ENCODE measurements at places on chromosomes 1 and 21.

- DNase-seq: no peak
Observed at GRCh38 chr1:11701551-11701961, 10.0 kb downstream of the DRAXIN start.

DNA sequence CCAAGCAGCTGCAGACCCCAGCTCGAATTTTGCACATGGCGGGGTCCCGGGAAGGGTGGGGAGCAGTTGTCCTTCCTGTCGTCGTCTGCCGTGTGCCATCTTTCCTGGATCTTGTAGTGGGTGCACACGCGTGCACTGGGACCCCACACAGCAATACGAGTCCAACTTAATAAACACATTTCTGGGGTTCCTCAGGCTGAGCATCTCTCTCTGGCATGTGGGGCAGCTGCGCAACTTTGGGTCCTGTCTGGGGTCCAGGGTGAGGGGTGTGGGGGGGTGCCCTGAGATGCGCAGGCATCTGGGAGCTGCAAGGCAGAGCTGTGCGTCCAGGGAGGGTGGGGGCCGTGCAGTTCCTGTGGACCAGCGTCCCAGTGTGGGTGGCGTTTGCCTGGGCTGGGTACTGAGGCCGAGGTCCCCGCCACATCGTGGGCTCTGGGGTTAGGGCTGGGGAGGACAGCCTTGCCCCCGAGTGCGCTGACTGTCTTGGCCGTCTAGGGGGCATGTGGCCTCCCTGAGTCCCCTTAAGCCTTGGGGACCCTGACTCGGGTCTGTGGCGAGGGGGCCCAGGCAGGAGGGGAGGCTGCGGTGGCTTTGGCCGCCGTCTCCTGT, 652 bp upstream of the PLEKHN1 start:
- DNase-seq: no peak

DNA sequence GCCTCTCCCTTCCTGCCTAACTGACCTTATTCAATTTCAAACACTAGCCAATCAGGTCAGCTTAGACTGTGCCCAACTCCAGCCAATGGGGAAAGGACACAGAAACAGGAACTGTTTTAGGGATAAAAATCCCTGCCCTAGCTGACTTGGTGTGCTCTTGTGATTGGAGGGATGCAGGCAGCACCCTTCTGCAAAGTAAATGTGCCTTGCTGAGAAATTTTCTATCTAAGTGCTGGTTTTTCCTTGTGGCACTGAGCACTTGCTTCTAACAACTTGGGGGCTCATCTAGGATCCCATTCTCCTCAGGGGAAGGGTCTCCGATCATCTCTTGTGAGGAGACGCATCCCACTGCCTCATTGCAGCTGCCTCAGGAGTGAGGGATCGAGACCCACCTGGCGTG, 10.7 kb upstream of the CD2 start:
- no peak for DNase-seq

- DNase-seq: no peak
Observed at GRCh38 chr1:228358039-228358763, 48.4 kb downstream of the TRIM11 start.

DNA sequence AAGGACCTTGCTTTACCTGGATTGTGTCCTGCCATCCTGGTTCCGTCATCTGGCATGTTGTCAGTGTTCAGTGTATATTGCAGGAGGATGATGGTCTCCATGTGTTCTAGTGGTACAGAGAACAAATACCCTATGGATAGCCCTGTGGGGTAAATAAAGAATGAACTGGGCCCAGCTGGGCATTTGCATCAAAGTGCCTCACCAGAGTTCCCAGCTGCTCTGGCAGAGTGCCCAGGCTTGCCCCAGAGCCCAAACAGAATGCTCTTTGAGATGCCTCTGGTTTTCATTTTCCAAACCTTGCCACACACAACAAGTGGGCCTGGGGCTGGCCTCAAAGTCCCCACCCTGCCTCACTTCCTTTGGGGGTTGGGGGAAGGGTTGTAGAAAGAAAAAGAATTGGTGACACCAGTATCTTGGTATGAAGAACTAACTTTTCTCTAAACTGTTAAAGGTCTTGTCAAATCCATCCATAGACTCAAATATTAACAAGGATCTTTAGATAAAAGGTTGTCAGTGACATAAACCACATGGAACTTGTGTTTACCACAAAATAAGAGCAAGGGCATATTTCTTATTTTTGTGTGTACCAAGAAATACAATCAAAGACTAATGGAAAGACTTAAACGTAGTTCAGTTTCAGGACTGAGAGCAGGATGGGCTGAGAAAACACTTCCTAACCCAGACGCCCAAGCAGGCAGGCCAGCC, 82.2 kb downstream of the LMO4 start:
- no peak for DNase-seq

DNA sequence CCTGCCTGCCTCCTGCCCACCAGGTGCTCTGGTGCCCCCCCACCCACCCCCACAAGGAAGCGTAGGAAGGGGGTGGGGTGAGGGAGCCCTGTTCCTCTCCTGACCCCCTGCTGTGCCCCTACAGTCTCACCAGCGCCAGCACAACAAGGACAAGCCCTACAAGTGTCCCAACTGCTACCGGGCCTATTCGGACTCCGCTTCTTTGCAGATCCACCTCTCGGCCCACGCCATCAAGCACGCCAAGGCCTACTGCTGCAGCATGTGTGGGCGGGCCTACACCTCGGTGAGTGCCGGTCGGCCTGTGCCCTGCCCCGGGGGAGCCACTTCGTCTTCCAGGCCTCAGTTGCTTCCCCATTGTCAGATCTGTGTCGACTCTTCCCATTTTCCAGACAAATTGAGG, 25.9 kb downstream of the A3GALT2 start:
- no peak for DNase-seq

DNA sequence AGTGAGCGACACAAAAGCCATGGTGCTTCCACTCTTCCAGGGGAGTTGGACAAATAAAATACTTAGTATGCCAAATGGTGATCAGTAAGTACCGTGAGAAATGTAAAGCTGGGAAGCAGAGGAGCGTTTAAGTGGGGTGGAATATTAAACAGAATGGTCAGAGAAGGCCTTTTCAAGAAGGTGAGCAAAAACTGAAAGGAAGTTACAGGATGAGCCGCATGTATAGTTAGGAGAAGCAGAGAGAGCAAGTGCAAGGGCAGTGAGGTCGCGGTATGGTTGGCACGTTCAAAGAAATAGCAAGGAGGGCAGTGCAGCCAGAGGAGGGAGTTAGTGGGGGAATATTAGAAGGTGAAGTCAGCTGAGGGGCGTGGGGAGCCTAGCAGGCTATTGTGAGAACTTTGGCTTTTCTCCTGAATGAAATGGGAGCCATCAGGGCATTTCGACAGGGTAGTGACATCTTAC, 748 bp upstream of the ATP6V0B start:
- DNase-seq: no peak

GRCh38 chr1:194043984-194044755, 857.8 kb upstream of the B3GALT2 start:
- no peak for DNase-seq

DNA sequence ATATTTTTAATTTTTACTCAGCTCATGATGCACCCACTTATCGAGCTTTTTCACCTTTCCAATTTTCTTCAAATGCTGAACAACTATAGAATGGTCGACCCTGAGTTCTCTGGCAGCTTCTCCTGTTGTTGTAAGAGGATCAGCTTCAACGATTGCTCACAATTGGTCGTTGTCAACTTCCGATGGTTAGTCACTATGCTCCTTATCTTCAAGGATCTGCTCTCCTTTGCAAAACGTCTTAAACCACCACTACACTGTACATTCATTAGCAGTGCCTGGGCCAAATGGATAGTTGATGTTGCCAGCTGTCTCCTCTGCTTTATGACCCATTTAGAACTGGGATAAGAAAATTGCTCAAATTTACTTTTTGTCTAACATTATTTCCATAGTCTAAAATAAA, 385.9 kb upstream of the LYPLAL1 start:
- no peak for DNase-seq

- no peak for DNase-seq
Observed at GRCh38 chr1:220483700-220484099, 44.2 kb upstream of the MARK1 start.

DNA sequence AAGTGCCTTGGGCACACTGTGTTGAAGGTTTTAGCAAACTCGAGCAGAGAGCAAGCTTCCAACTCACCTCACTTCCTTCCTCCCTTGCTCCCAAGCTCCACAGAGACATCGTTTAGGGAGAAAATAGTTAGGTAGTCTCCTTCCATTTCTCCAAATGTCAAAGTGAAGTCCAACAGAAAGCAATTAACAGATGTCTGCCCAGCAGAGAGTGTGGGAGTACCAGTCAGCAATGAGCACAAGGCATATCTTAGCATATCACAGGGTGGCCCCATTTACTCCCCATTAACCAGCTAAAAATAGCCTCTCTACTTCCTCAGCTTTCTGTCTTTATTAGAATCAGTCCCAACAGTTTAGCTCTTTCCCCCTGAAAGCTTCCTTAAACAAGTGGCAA, 334.2 kb upstream of the CAMK1G start:
- DNase-seq: no peak

- peak; percentile 48 for DNase-seq
Observed at GRCh38 chr1:173669491-173669941, at the start of gene ANKRD45. TSS of gene ANKRD45 (minus strand) at chr1:173669851. CDS start at chr1:173659418, 10,433 bp downstream.

GRCh38 chr1:32764826-32765569, 52.2 kb downstream of the YARS1 start:
- no peak for DNase-seq

- DNase-seq: no peak
Observed at GRCh38 chr1:92973203-92973897, 12.1 kb upstream of the DIPK1A start.

DNA sequence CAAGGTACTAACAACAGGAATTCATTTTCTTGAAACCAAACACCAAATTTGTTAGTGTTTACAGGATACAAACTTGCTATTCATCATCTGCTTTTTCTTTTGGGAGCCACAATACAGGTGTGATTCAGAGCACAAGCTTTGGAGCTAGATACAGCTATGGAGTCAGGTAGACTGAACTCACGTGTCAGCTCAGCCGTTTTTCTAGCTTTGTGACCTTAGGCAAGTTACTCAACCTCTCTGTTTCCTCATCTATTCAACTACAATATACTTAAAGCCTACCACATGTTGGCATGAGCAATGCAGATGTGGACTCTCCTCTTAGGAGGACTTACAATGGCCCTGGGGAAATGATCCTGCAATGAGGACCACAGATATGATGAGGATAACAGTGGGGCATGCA, 6.3 kb downstream of the HTR1D start:
- DNase-seq: no peak

DNA sequence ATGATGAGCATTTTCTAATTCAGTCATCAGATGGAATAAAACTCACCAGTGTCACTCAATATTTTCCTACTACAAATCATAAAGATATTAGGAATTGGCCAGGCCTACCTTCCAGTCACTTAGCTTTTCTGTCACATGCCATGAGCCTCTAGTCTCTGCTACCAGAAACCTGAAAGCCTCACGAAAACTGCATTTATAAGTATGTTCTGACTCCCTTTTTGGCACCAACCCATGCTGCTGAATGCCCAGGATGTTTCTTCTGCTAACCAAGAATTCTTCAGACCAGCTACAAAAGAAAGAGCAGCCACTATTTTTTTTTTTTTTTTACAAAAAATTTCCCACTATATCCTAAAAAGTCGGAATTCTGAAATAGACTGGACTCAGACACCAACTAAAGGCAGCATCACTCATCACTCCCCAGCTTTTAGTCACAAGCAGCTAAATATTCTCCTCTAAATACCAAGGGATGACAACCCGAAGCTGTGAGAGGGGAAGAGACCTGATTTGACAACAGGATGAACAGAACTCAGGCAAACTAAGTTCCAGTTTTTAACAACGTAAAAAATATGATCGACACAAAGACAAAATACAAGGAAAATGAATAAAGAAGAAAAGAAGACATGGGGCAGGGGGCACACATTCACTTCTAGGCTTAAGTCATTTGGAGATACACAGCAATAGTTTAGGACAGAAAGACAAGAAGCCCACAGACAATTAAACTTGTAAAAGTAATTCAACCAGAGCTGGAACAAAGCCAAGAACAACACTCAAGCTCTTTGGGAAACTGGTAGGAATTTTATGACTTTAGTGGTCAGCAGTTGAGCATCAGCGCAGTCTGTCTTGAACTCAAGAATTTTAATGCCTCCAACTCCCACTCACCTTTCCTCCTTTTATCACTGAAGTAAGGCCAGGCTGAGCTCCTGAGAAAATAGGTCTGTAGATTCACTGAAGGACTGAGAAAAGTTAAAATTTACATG, 1.7 kb downstream of the DCAF8 start:
- DNase-seq: no peak

GRCh38 chr1:66088787-66089186, 296.1 kb downstream of the PDE4B start:
- DNase-seq: no peak

DNA sequence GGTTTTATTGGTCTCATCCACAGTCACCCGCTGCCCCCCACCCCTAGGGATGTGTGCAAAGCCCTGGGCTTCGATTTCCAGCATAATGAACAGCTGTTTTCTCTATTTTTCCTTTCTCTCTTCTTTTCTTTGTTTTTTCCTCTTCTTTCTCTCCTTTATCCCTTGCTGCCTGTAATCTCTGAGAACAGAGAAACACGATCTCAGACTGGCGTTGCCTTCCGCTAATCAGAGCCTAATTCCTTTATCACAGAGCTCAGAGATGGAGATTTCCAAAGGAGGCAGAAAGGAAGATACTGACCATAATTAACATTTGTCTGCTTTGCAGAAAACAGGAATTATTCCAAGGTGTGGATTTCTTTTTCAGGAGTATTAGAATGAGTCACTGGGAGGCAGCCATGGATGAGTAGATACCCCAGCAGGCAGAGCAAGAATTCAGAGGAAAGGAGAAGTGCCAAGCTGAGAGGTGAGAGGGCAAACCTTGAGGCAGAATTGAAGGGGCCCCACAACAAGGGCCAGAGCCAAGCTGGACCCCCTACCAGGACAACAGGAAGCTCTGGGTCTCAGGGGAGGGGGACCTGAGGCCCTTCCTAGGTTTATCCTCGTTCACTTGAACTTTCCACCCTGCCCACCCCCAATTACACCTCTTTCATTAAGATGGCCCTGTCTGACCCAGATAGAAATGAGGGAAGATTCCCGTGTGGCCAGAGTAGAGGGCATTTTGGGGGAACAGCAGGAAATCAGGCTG, 33.3 kb downstream of the MATN1 start:
- DNase-seq: no peak

GRCh38 chr1:231706934-231707333, 80.3 kb downstream of the DISC1 start:
- DNase-seq: no peak

DNA sequence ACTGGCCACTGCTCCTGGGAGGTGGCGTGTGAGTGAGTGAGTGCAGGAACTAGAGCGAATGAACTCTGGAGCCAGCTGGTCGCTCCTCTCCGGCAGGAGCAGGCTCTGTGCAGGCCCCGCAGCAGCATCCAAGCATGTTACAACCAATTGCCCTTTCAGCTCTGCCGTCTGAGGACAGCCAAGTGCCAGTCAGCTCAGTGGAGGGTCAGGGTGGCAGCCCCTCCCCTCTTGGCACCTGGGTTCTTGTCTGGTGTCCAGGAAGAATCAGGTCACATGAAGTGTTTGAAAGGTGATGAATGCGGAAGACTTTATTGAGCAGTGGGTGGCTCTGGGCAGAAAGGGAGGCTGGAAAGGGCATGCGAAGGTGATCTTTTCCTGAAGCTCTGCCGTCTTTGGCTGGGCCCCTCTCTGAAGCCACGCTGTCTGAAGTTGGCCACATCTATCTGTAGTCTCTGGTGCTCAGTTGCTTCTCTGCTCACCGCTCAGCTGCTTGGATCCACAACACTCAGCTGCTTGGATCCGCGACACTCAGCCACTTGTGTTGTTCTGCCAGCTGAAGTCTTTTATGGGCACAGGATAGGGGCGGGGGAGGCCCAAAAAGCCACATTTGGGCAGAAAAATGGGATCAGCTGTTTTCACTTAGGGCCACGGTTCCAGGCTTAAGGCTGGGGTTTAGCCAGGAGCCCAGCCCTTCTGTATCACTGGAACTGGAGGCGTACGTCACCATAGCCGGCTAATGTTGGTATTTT, 139.8 kb downstream of the ADSS2 start:
- DNase-seq: no peak
